ENCODE measurements at places on chromosomes 11 and 22. TPM values are rescaled to one million over a fixed set of nuclear protein-coding genes. Genes with fewer than 3 reads are reported as not detected.

The TRIM51 gene
- total RNA-seq, result not detected

The KCNE3 gene
- total RNA-seq, result 2.6 TPM

The FUT4 gene
- 5.3 TPM for total RNA-seq

The NRIP3 gene
- total RNA-seq, result 6.8 TPM

The MEI1 gene
- total RNA-seq, result 0.26 TPM

Measured in smooth muscle cell of the pulmonary artery (primary cell).